Astrocyte (in vitro differentiated cells and primary cell): ENCODE measurements at places on chromosomes 7 and 10.

GRCh38 chr10:88879534-88880281, at the start of gene STAMBPL1:
STAMBPL1 (plus strand) TSS chr10:88880245; CDS start chr10:88901709, 21,464 bp downstream.
- no peak for DNase-seq

GRCh38 chr7:137626469-137627067, 220.2 kb downstream of the DGKI start:
- DNase-seq: peak; percentile 23

GRCh38 chr10:132945894-132946255, 3.5 kb upstream of the CFAP46 start:
- DNase-seq: no peak

DNA sequence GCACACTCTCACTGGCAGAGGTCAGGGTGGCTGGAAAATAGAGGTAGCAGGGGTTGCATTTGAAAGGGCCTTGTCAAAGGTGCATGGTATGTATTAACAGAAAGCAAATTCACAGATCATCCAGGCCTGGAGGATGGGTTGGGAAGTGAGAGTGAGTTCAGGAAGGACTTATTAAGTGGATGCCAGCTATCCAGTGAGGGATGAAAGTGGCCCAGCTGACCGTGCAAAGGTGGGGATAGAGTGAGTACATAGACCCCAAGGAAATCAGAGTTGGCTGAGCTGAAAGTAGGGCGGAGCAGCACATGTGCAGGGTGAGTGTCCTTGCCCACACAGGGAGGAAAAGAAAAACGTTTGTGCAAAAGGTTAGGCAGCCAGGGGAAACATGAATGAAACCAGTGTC, 58.1 kb downstream of the HECW1 start:
- DNase-seq: no peak

- no peak for DNase-seq
Measured at GRCh38 chr7:35331730-35332678, 78.1 kb upstream of the TBX20 start.

DNA sequence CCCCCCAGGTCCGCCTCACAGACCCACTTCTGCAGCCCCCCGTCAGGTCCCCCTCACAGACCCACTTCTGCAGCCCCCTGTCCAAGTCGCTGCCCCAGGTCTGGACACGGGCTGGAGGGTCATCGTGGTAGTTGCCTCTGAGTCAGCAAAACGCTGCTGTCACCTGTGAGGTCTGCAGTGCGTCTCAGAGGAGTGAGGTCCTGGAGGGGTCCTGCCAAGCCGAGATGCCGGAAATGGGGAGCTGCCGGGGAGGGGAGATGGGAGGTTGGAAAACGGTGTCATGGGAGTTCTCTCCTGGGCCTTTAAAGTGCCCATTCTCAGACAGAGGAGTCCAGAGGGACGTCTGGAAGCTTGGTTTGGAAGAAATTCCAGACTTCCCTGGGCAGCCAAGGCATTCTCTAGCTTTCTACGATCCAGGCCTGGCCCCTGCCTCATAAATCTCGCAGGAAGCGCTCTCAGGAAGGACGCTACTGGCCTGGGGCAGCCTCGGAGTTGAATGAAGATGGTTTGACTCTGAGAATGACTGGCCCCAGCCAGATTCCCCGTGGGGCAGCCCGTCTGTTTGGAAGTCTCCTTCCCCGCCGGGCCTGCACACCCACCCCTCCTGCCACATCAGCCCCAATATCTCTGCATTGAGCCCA, 38.7 kb downstream of the CALML3 start:
- DNase-seq: no peak

GRCh38 chr7:102191556-102192379, 94.9 kb upstream of the SH2B2 start:
- no peak for DNase-seq

- DNase-seq: no peak
Measured at GRCh38 chr7:82156168-82156567, 287.4 kb downstream of the CACNA2D1 start.

DNA sequence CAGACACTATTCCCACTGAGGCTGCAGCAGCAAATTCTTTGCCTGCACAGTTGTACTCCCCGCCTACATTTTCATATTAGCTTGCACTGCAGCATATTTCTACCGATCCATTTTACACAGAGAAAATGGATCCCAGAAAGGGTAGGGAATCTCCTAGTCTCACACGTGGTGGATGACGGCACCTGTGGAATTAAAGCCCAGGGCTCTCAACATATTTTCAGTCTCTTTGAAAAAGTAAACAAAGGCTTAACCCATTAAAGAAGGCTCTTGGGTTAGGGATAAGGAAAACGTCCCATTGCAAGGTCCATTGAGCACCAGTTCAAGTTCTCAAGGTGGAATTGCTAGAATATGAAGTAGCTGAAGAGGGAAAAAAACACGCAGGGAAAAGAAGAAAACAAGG, 49.4 kb upstream of the FOXI2 start:
- DNase-seq: no peak

DNA sequence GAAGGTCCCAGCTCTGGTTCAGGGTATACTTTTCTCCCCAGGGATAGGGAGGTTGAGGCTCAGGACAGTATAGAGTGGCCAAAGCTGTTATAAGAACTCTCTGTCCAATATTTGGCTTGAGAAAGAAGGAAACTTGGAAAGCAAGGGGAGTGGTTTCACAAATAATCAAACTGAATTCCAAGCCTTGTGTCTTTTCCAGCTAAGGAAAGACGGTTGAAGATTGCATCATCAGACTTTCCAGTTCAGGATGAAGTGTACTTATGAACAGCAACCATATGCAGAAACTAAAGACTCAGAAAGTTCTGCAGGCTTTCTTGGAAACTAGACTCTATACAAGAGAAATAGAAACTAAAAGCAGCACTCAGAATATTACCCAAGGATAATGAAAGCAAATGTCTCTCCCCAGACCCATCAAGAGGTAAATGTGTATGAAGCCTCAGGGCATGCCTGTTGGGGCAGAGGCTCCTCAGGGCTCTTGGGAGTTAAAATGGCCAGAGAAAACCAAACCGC, 46.4 kb downstream of the RAMP3 start:
- DNase-seq: no peak

DNA sequence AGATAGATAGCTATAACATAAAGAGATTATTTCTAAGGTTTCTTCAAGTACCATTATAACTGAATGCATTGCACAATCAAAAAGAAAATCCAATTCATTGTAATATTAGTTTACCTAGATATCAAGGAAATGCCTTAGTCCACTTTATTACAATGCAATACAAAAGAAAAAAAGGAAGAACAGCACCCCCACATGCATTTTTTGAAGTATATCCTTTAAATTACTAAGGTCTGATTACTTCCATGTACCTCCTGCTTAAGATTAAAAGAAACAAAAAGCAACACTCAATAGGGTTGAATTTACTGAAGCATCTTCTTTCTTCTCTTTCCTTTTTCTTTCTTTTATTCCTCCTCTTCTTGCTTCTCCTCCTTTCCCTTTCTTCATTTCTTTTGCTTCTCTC, 973.8 kb upstream of the LRRTM3 start:
- DNase-seq: no peak

DNA sequence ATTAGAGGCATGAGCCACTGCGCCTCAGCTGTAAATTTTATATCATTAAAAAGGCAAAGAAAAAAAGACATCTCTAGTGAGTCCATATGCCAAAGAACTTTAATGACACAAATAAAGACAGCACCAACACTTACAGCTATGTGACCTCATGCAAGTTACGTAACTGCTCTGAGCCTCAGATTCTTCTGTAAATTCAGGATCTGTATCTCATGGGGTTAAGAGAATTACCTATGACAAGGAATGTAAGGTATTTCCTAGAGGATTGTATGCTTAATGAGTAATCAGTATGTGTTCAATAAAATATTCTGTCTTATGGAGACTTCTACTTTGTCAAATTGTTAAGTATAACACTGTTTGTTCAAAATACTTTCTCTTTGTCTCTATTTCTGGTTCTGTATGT, 274.0 kb upstream of the GLI3 start:
- DNase-seq: peak; percentile 34

DNA sequence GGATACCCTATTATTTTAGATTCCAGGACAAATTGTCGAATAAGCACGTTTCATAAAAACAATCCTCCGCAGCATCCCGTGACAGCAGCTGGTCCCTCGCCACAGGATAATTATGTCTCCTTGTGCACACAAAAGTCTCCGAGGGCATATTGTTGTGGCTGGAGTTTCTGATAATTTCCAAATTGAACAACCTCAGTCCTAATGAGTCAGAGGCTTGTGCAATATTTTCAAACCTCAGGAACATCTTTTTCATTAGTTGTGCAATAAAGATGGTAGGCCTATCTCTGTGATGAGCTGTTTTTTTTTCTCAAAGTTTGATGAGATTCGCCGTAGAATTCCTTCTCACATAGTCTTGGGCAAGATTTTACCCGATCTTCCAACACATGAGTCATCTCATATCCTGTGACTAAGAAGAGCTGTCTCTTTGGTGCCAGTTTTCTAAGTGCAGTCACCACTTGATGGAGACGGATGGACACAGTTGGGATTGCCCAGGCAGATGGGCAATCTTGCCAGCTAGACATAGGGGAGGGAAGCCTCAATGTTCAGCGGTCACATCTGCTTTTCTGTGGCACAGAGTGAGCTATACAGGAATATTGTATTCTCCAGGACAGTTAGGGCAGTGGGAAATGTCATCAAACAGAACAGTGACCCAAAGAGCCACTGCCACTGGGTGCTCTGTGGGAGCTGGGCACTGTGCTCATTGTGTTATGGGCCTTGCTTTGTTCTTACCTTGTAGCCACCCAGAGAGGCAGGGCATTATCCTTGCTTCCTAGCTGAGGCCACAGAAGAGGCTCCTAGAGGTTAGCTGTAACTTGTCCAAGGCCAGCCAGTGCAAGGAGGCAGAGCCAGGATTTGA, 7.8 kb downstream of the HTRA1 start:
- DNase-seq: peak; percentile 89

- DNase-seq: peak; percentile 68
Measured at GRCh38 chr10:125149036-125149679, 11.2 kb downstream of the CTBP2 start.

GRCh38 chr10:73865459-73866442, 8.6 kb downstream of the CAMK2G start:
- DNase-seq: no peak

- no peak for DNase-seq
Measured at GRCh38 chr7:390761-391410, 100.9 kb downstream of the FOXL3 start.

DNA sequence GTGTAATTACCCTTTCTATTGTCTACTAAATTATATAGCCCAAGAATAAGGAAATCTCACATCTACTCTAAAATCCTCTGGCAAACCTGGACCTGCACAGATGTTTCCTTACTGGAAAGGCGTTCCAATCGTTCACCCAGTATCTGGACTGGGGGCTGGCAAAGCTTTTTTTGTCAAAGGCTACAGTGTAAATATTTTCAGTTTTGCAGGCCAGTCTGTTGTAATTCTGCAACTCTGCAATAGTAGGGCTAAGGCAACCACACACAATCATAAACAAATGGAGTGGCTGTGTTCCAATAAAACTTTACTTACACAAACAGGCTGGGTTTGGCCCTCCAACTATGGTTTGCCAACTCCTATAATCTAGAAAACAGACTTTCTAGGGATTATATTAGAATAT, 56.2 kb downstream of the GLI3 start:
- no peak for DNase-seq

DNA sequence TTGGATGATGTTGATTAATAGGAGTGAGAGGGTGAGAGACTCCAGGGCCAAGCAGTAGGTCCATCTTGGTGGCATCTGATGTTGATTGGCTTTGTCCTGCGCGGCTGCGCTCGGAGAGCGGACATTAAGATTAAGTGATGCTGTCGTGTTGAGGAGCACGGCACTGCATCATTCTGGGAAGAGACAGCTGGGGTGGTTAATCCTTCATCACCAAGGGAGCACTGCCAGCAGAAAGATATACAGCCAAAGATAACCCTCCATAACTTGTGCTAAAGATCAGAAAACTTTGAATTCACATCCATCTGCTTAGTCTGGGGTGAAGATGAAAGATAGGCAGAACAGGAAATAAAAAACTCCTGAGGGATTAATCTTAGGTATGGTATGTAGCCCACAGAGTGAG, 208.3 kb downstream of the LRMDA start:
- DNase-seq: peak; percentile 58

- peak; percentile 92 for DNase-seq
Measured at GRCh38 chr7:130943336-130943901, 209.4 kb upstream of the KLF14 start.

GRCh38 chr7:96016735-96017134, 244.4 kb downstream of the DYNC1I1 start:
- no peak for DNase-seq

DNA sequence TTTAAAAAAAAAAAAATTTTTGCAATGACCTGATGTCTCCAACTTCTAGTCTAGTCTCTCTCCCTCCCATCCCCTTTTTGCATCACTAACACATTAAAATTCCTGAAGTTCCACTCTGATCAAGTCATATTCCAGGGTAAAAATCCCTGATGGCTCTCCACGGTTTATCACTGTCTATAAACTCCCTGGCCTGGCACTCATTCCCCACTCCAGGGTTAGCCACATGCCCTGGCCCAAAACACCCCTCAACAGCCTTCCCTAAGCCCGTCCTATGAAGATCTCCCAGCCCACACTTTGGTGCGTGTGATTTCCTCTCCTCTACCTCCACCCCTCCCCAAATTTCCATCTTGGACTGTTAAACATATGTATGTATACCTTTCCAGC, 125.4 kb downstream of the JAZF1 start:
- DNase-seq: peak; percentile 45

GRCh38 chr7:113109718-113110117, 8.6 kb downstream of the SMIM30 start:
- no peak for DNase-seq
